ENCODE measurements at places on chromosomes 1 and 21.

- DNase-seq: no peak
Observed at GRCh38 chr1:15176898-15177665, 23.5 kb downstream of the TMEM51 start.

GRCh38 chr1:113396585-113396984 lies 6.3 kb downstream of the MAGI3 start:
- DNase-seq: no peak

DNA sequence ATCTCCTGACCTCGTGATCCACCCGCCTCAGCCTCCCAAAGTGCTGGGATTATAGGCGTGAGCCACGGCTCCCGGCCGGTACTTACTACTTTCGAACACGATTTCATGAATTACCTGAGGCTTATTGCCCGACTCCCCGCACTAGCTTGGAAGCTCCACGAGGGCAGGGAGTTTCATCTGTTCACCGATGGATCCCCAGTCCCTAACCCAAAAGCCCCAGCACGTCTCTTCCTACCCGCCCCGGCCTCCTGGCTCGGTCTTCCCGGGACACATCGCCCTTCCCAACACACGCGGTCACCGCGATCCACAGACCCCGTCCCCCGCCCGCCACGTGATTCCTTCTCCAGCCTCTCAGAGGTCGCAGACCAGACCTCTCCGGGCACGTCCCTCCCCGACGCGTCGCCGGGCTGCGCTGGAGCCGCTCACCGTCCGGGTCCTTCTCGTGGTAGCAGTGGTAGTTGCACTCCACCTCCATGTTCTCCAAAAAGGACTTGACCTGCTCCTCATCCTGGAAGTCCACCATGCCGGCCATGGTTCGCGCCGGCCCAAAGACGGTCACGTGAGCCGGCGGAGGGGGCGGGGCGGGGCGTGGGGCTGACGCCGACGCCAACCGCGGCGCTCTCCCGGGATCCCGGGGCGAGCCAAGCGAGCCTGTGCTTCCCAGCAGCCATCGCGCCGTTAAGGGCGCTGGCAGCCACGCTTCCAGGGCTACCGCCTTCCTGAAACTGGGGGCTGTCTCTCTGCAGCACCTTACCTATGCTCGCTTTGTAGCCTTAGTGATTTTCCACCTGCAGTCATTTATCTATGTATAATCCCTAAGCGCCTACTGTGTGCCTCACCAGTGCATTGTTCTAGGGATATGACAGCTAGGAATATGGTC lies at the start of gene COA7:
Gene COA7 (minus strand): TSS at position 553 of the 880 bp plus-strand sequence. CDS start 21 bp downstream, at position 532.
- DNase-seq: peak; percentile 94

GRCh38 chr1:1891349-1892078 lies 627 bp upstream of the GNB1 start:
- peak; percentile 78 for DNase-seq

DNA sequence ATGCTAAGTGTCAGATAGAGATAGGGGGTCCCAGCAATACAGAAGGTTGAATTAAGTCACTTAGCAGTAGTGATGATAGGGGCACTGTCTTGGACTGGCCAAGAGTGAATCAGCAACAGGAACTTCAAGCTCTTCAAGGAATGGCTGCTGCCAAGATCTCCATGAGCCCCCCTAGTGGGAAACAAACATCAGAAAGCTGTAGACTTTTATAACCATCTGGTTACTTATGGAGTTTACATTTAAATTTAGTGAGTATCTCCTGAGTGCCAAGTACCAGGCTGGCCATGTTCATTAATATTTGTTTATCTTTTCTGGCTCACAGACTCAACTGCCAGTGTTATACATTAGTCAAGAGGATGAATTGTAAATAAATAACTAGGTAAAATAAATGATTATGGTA lies 327.3 kb downstream of the TTLL7 start:
- DNase-seq: no peak

GRCh38 chr1:239570878-239571277 lies 184.5 kb downstream of the CHRM3 start:
- no peak for DNase-seq

GRCh38 chr21:26588446-26588845 lies 15.4 kb upstream of the CYYR1 start:
- no peak for DNase-seq

- peak; percentile 63 for DNase-seq
Observed at GRCh38 chr1:158117854-158118704, 62.6 kb upstream of the CD1D start.

GRCh38 chr1:117110774-117111173 lies 10.8 kb downstream of the TRIM45 start:
- no peak for DNase-seq

- peak; percentile 94 for DNase-seq
Observed at GRCh38 chr1:41501581-41501980, 17.1 kb upstream of the EDN2 start.

Measured in mucosa of descending colon (tissue), 3 donors.